ENCODE measurements at places on chromosomes 2 and 18.

DNA sequence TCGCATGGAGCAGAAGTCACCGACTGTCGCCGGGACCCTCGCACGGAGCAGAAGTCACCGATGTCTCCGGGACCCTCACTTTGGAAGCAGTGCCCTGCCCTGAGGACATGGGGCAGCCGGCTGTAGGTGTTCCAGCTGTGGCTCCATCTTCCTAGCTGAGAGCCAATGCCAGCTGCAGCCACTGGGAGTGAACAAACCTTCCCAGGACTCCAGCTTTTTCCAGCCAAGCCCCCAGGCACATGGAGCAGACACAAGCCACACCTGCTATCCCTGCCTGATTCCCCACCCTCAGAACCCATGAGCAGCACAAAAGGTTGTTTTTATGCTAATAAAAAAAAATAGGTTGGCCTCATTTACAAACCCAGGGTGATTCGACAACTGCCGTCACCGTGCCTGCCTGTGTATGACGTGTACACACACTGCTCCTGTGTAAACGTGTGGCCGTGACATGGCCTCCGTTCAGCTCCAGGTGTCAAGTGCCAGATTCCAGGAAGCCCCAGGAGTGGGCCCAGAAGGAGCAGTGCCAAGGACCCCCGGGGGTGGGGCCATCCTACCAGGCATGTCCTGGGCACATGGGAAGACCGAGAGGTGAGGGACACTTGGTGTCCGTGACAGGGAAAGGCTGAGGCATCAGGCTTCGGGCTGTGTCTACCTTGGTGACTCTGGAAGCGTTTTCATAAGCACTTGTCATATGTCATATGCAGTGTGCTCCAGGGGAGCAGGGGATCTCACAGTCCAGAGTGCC, 91.5 kb downstream of the EIPR1 start:
- DNase-seq = no peak

- DNase-seq = no peak
Observed at GRCh38 chr2:172031536-172031935, 31.8 kb downstream of the METAP1D start.

GRCh38 chr2:220315098-220315823, 687.8 kb downstream of the SLC4A3 start:
- no peak for DNase-seq

GRCh38 chr2:24359129-24360049, 947 bp downstream of the ITSN2 start:
- peak; percentile 13 for DNase-seq

- no peak for DNase-seq
Observed at GRCh38 chr2:102110171-102110570, 32.4 kb upstream of the IL1R1 start.

DNA sequence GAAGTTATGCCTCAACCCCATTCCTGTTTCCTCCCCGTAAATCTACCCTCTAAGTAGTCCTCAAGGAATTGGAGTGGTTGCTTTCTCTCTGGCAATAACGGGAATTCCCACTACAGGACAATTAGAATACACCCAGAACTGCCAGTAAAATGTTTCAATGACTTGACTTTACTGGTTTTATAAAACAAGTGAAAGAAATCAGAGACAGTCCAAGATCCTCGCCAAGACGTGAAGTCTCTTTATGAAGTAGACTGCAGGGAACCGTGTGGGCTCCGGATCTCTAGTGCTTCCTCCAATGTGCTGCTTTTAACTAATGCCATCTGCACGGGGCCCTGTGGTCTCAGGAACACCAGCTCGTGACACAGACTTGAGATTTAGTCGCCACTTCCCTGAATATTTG, 101.4 kb downstream of the CPO start:
- no peak for DNase-seq

GRCh38 chr2:171402906-171403580, 30.7 kb downstream of the METTL8 start:
- no peak for DNase-seq

DNA sequence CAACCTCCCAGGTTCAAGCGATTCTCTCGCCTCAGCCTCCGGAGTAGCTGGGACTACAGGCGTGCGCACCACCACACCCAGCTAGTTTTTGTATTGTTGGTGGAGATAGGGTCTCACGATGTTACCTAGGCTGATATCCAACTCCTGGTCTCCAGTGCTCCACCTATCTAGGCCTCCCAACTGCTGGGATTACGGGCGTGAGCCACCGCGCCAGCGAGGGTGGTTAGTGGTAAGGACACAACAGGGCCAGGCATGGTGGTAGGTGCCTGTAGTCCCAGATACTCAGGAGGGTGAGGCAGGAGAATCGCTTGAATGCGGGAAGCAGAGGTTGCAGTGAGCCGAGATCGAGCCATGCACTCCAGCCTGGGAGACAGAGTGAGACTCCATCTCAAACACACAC, 26.6 kb upstream of the DUSP2 start:
- no peak for DNase-seq

DNA sequence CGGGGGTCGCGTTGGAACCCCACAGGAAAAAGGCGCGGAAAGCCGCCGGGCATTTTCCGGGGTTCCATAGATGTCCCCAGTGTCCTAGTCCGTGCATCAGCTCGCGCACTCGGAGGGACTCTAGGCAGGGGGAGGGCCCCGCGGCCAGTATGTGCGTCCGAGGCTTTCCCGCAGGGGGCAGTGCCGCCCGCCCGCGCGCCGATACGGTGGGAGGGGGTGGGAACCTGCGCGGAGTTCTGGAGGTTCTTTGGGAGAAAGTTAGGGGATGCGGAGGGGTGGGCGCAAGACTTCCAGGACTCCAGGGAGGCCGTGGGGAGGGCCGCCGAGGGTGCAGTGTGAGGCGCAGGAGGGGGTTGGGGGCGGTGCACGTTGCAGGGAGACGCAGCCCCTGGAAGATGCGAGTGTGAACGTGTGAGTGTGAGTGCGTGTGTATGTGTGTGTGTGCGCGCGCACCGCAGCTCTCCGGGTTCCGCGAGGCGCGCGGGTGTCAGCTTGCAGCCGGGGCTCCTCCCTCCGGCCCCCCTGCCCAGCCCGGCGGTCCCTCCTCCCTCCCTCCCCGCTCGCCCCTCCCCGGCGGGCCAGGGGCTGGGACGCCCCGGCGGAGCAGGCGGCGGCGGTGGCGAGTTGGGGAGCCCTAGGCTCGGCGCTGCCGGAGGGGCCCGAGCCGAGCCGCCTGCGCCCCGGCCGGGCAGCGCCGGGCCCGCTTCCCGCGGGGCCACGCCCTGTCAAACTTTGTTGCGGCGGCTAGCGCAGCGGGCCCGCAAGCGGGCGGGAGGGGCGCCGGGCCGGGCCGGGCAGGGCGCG, at the start of gene TCF7L1:
Gene TCF7L1, plus strand, starts transcription at position 559 of the 804 bp plus-strand sequence. CDS start 293 bp downstream, outside the sequence.
- DNase-seq = peak; percentile 87

GRCh38 chr18:69480460-69480859, 79.8 kb downstream of the DOK6 start:
- DNase-seq = no peak

GRCh38 chr2:44244135-44244871, 31.0 kb upstream of the SLC3A1 start:
- DNase-seq = peak; percentile 65

- no peak for DNase-seq
Observed at GRCh38 chr2:240889601-240890560, 6.1 kb downstream of the MAB21L4 start.

DNA sequence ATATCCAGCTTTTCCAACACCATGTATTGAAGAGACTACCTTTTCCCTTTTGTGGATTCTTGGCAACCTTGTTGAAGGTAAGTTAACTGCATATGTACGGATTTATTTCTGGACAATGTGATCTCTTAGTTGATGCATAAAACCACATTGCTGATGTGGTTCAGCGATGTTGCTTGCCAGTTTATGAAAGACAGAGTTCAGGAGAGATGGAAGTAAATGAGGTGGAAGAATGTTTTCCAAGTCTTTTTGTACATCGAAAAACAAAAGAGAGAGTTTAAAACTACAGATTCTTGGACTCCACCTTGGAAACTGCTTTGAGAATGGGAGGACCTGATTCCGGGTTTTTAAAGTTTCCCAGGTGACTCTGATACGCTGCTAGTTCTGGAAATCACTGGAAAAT, 43.8 kb downstream of the MOB4 start:
- DNase-seq = no peak

Data from AG08395 (cell line).